Stimulated activated CD8-positive, alpha-beta memory T cell treated with anti-CD3 and anti-CD28 coated beads, Interleukin-15, amount 100 ng/mL, for 1 hour (primary cell): ENCODE measurements at places on chromosomes 16 and 17.

DNA sequence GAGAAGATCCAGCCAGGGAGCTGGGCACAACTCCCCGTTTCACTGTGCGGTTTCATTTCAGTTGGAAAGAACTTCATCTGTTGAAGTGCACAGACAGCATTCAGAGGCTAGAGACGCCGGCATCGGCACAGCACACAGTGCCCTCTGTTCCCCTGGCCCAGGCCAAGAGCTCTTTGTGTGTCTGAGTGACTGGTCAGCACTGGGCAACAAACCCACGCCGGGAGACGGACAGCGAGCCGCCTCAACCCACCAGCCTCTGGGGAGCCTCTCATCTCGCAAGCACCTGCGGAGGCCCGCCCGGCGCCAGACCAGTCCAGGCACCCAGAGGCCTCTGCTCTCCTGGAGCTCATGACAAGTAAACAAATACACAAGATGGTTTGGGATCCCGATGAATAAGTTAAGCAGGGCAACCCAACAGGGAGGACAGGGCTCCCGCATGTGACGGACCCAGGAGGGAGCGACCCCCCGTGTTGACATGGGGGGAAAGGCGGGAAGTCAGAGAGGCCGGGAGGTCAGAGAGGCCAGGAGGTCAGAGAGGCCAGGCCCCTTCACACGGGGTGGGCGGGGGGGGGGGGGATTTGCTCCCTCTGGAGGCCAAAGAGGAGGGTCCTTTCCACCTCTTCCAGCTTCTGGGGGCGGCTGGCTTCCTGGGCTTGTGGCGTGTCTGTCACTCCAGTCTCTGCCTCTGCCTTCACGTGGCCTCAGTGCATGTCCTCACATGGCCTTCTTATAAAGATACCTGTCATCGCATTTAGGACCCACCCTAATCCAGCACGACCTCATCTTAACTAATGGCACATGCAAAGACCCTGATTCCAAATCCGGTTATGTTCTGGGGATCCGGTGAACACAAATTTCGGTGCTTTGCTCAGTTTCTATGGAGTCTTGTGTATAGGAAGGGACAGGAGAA, 25.8 kb upstream of the KLHDC4 start:
- DNase-seq: no peak

GRCh38 chr16:81174644-81175324, 63.7 kb upstream of the BCO1 start:
- DNase-seq: no peak

DNA sequence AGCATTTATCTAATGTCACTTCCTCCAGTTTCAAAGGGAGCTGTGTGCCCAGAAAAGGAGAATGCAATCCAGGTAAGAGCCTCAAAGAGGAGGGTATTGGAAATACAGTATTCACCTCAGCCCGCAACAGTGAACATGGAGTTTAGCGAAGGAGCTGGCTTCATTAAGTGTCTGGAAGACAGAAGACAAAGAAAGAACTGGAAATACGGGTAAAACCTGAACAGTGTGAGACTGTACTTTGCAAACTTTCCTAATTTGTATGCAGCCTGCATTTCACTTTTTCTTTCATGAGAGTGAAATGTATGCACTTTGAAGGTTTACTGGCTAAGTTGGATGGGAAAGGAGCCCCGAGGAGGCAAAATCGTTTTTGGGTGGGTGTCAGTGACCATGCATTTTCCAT, 478.4 kb downstream of the HS3ST3B1 start:
- DNase-seq: no peak

DNA sequence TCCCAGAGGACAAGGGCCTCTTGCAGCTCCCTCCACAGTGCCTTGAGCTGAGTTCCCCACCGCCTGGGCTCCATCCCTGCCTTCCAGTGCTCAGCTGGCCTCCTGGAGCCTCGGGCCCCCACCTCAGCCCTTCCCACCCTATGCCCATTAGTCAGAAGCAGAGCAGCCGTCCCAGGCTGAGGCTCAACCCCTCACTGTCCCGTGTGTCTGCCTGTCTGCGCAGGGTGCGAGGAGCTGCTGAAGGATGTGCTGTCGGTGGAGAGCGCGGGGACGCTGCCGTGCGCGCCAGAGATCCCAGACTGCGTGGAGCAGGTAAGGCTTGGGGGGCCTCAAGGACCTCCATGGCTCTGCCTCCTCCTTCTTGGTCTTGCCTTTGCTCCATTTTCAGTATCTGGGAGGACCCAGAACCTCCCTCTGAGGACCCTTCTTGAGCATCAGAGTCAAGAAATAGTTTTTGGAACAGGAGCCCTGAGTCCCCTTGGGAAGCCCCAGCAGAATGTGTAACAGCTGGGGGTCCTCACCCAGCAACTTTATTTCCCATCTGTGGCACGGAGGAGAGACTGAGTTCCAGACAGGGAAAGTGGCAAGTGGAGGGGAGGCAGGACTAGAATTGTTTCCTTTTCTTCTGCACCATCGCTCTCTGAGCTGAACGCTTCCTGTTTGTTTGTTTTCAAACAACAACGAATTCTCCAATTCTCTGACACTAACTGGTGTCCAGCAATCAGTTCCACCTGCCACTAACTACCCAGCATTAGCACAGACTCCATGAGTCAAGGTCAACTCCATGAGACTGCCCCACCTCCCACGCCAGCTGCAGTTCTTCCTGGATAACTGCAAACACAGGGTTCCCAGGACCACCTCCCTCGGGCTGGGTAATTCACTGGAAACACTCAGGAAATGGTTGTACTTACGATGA, 42.6 kb downstream of the RAB11FIP4 start:
- DNase-seq: no peak

DNA sequence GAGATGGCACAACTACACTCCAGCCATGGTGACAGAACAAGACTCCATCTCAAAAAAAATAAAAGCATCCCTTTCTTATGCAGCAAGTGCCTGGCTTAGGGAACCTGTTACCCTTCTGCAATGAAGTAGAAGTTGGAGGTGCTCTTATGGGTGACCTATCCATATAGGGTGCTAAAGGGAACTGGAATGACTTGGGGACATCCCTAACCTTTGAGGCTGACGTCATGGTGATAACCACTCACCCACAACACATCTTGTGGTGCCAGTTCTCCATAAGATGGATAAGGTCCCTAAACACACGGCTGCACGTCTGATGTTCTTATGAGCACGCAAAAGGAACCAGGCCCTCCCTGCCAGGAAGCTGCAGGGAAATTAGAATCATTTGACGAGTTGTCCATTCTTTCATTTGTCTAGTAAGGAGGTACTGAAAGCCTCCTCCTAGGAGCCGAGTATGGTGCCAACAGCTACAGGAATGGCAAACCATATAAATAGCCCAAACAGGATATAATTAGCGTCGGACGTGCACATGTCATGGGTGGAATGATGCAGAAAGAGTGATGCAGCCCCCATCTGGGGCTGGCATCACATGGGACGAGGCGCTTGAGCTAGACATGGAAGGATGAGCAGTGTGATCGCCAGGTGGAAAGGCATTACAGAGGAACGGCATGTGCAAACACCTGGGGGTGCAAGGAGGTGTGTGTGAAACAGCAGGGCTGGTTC, 52.5 kb downstream of the ARHGAP27 start:
- DNase-seq: no peak

GRCh38 chr17:74863420-74864296, 4.0 kb upstream of the GRIN2C start:
- DNase-seq: no peak

DNA sequence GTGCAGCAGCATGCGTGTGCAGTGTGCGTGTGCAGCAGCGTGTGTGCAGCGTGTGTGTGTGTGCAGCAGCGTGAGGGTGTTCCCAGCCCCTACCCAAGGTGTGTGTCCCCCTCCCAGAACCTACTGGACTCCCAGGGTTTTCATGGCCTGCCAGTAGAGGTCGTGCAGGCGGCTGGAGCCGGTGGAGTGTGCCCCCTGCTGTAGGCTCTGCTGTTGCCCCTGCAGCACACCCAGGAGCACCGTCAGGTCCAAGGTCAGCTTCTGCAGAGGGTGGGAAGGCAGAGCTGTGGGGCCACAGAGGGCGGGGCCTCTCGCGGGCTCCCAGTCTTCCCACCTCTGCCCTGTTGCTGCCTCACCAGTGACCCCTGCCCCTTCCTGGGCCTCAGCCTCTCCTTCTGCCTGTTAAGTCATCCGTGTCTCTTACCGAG, 14.9 kb downstream of the MYBBP1A start:
- no peak for DNase-seq

DNA sequence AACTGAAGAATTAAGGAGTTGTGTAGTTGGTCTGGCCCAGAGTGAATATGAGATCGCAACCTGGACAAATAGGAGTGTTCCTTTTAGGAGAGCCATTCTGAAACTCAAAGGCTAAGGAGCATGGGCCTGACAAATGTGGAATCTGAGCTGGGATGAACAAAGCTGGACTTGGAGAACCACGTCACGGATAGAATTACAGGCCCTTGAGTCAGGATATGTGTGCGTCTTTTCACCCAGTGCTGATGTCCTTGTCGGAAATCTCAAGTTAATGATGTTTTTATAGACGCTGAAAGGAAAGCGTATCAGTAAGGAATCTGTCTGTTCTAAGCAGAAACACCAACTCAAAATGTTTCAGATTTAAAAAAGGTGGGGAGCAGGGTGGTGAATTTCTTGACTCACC, 173.8 kb upstream of the ZKSCAN2 start:
- DNase-seq: no peak

GRCh38 chr16:2371421-2371820, 30.9 kb upstream of the ABCA3 start:
- no peak for DNase-seq

DNA sequence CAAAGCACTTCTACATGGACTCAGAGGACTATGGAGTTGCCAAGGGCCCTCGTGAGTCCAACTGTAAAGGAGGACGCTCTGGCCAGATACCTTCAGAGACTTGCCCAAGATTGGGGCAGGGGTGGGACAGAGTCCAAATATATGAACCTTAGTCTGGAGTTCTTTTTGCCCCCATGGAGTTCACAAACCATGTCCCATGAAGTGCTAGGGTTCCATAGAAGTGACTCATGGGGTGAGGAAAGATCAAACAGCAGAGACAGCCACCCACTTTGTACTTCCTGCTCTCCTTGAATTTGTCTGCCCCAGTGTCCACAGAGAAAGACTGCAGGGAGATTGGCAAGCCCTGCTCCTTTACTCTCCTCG, 29.0 kb downstream of the SRL start:
- no peak for DNase-seq

DNA sequence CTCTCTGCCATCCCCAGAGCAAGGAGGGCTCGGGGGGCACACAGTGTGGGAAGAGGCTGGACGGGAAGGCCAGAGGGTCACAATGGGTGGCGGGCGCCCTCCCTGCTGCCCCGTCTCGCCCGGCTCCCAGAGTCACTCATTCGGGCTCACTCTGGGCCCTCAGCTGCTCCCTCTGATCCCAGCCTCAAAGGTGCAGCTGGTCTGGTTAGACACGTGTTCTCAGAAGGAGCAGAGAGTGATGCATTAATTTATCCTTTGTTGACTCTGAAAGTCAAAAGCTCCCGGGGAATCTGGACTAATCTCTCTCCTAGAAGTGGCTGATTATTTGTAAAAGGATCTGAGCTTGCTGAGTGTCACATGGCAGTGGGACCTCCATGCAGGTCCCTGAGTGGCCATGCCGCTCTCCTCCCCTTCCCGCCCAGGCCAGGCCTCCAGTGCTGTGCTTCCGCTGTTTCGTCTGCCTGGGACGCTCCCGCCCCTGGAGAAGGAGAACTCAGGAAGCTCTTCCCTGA, 87.5 kb downstream of the SEC14L1 start:
- no peak for DNase-seq

GRCh38 chr17:32628271-32629044, 141.7 kb downstream of the CDK5R1 start:
- DNase-seq: no peak
